ENCODE measurements at places on chromosomes 7 and 10.
A peak's percentile ranks its signal among the peaks of the same experiment; 100 is the strongest.

GRCh38 chr7:51366930-51367613 is 50.5 kb upstream of the COBL start:
- peak; percentile 36 for DNase-seq

- no peak for DNase-seq
Observed at GRCh38 chr10:8017277-8017676, 37.2 kb upstream of the GATA3 start.

DNA sequence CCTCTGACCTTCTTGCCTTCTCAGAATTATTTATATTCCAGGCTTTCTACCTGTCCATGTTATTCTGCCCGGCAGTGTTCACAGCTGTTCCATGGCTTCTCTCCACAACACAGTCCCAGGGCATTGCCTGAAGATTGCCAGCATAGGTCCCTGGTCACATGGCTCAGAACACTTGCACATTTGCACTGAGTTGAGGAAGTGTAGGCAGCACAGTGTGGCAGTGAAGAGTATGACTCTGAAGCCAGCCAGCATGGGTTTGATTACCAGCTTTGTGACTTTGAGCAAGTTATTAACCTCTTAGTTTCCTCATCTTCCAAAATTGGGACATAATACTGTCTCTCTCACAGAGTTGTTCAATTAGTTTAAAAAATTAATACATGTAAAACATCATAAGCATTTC is 73.2 kb upstream of the NEUROD6 start:
- DNase-seq, result no peak

- no peak for DNase-seq
Observed at GRCh38 chr10:4635388-4635787, 190.6 kb upstream of the AKR1E2 start.

DNA sequence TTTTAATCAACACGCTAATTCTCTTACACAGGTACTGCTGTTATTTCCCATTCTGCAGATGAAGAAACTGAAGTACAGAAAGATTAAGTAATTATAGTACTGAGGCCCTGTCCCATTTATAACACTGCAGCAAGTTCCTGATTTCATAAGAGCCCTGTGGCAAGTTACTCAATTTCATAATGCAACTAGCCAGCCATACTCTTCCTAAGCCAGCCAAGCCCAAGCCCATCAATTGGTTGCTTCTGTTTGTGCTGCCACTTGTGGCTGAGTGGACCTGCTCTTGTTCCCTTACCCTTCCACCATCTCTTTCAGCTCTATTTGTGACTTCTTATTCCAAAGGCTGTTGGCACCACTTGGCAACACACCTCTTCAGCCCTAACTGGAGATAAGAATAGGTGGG is 19.7 kb upstream of the PRPF18 start:
- DNase-seq, result no peak

GRCh38 chr7:144404946-144405345 is 1.5 kb upstream of the NOBOX start:
- DNase-seq, result no peak

DNA sequence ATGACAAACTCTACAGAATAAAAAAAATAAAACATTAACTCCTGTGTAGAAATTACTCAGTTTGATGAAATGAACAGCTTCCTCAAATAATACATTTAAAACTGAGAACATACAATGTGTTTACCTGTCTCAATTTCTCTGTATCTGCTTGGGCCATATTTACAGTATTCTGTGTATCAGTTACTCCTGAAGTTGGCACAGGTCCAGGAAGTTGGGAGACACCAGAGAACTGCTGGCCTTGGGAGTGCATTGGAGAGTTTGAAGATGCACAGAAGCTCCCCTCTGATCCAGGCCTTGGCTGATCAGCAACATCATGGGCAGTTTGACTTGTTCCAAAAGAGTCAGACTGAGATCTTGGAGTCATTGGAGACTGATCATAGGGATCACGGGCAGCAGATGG is 155.1 kb downstream of the GALNT11 start:
- no peak for DNase-seq

- DNase-seq, result no peak
Observed at GRCh38 chr10:130418731-130419130, 282.5 kb downstream of the GLRX3 start.

DNA sequence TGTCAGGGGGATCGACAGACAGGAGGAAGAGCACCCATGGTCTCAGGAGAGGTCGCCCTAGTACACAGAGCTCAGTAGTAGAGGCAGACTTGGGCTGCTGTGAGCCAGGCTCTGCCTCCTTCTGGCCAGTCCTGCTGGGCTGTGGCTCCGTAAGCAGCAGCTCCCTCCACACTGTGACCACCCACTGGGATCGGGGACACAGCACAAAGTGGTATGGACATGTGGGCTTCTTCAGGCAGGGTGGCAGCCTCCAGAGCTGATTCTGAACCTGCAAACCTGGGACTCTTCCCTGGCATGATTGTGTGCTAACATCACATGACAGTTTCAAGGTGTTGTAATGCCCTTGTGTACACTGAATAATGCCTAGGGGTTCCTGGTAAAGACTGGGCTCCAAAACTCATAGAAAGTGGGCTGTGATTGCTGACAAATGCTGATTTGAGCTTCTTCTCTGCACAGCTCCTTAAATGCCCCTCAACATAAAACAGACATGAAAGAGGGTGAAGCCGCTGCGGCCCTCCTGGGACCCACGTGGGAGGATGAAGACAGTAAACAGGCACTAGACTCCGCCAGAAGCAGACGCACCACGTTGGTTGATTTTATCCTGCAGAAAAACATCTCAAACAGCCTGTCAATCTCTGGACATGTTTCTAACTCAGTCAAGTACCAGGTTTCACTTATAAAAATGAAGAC is 76.7 kb downstream of the GPR26 start:
- no peak for DNase-seq

- no peak for DNase-seq
Observed at GRCh38 chr7:6691103-6691502, 15.6 kb downstream of the ZNF12 start.

GRCh38 chr10:128125416-128125943 is 743 bp downstream of the MKI67 start:
- DNase-seq, result no peak

- no peak for DNase-seq
Observed at GRCh38 chr7:40300146-40300670, 165.4 kb downstream of the SUGCT start.

GRCh38 chr10:77686650-77687417 is 49.2 kb upstream of the KCNMA1 start:
- no peak for DNase-seq

- no peak for DNase-seq
Observed at GRCh38 chr10:73136627-73137026, 26.4 kb downstream of the NUDT13 start.

- no peak for DNase-seq
Observed at GRCh38 chr10:14327527-14327926, 3.2 kb downstream of the FRMD4A start.
